Stimulated activated CD4-positive, alpha-beta T cell treated with anti-CD3 and anti-CD28 coated beads, Interleukin-4, amount 100 ng/mL, for 1 hour (primary cell): ENCODE measurements at places on chromosomes 11 and 22.

DNA sequence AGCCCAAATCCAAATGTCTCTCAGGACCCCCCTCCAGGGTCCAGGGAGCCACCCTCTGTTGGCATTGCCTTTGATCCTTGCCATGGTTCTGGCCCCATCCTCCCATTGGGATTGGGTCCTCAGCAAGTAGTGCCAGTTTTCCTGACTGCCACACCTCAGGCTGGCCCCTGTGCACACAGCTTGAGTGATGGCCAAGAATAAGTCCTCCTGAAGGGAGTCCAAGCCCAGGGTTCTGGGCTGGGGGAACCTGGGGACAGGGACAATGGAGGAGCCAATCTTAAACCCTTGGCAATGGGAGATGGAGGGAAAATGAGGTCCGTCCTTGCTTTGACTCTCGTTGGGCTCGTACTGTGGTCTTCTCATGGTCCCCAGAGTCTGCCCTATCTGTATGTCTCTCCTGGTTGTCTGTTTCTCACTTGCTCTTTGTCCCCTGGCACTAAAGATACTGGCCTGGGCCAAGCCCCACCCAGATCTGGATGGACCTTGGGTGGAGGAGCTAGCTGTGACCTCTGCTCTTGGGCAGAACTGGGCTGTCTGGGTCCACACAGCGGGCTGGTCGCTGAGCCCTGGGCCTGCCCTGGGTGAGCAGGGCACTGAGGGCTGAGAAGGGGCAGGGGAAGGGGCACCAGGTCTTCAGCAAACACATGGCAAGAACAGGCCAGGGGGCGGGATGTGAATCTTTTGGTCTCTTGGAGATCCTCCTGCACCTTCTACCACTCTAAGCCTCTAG, 2.9 kb downstream of the SOX10 start:
- DNase-seq, result no peak

- no peak for DNase-seq
These were observed 306.4 kb downstream of the NXPE2 start for GRCh38 chr11:114984611-114985163.

DNA sequence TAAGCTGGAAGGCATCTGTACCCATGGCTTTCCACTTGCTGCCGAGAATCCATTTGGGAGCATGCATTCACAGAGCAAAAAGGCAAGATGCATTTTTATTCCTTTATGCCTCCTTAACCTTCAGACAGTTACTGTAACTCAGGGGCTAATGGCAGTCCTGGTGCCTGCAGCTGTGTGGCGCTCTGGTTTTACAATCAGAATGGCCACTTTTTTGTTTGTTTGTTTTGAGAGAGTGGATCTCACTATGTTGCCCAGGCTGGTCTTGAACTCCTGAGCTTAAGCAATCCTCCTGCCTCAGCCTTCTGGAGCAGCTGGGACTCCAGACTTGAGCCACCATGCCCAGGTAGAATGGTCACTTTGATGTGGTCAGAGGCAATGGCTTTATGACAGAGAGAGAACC, 101.8 kb downstream of the NAV2 start:
- no peak for DNase-seq

DNA sequence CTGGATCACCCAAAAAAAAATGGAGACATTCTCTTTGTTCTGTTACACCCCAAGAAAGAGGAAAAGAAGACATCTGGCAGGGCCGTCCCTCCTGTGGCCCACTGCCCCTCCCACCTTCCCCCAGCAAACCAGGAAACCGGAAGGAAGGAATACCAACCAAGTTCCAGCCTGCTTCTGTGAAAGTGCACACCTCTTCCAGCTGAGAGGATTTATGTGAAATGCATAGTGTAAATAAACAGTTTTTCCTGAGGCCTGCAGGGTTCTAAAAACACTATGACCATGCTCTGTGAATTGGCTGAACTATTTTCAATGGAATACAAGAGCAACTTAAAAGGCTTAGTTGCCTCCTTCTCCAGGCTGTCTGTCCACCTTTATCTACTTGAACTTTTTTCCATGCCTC, 50.0 kb upstream of the CHST1 start:
- no peak for DNase-seq

DNA sequence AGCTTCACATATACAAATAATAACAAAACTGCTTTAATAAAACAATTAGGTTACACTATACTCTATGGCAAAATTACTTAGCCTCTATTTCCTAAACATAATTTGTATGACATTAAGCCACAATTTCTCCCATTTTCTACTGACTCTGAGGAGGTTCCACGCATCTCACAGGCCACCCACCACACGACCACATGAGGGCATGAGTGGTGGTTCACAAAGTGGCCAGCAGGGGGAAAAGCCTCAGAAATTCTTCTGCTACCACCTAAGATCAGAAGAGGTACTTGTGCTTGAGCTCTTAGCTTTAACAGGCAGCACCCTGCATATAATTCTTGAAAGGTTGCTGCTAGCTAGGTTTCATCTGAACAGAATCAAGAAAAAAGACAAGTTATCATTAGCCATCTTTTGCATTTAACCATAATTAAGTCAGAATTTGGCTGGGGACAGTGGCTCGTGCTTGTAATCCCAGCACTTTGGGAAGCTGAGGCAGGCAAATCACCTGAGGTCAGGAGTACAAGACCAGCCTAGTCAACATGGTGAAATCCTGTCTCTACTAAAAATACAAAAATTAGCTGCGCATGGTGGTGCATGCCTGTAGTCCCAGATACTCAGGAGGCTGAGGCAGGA, 7.7 kb downstream of the LPXN start:
- DNase-seq, result peak; percentile 74

- DNase-seq, result no peak
These were observed 1337.2 kb downstream of the TBC1D22A start for GRCh38 chr22:48099671-48100070.

DNA sequence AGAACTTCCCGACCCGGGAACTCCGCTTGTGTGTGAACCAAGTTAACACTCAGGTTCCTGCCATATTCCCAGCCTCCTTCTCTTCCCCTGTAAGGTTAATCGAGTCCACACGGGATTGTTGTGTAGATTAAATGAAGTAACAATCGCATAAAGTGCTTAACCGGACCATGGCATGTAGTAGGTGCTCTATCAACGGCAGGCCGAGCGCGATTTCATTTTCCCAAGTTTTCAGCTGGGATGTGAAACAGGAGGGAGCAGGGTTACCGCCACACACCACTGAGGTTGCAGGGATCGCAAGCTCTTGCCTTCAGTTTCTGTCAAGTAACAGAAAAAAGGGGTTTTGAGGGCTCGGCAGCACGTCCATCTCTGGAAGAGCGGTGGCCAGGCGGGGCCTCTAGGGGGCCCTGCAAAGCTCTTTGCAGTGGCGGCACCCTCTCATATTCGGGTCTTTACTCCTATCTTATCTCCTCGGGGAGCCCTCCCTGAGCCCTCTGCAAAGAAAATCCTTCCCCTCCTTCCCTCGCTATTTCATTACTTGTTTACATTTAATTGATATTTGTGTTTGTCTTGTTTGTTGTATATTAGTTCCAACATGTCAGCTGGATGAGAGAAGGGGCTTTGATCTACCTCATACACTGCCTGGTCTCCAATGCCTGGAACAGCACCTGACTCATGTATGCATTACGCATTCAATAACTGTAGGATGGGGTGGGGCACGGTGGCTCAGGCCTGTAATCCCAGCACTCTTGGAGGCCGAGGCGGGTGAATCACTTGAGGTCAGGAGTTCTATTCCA, 816 bp upstream of the PLEKHA7 start:
- DNase-seq, result peak; percentile 12

DNA sequence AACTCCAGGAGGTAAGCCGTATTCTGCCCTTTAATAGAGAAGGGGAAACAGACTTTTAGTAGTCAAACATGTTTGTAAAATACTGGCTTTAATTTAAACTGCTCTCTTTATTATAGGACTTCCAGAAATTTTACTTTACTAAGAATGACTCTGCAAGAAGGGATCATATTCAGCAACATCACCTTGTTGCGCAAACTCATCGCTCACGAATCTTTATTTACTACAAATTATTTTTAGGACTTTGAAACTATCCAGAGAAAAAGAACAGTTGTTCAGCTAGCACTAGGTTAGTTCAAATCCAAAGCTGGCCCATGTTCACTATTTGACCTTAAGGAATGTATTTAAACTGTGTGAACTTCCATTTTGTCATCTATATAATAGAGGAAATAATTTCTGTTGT, 498.3 kb upstream of the TENM4 start:
- no peak for DNase-seq
